CD4-positive, alpha-beta T cell treated with Interleukin-15 for 1 hour (primary cell): ENCODE measurements at places on chromosomes 5 and 9.

GRCh38 chr5:39459907-39460306 lies 35.1 kb upstream of the DAB2 start:
- no peak for DNase-seq

- DNase-seq, result no peak
Measured at GRCh38 chr9:24045150-24045549, 219.1 kb upstream of the ELAVL2 start.

GRCh38 chr9:1120500-1121165 lies 70.5 kb downstream of the DMRT2 start:
- DNase-seq, result no peak

DNA sequence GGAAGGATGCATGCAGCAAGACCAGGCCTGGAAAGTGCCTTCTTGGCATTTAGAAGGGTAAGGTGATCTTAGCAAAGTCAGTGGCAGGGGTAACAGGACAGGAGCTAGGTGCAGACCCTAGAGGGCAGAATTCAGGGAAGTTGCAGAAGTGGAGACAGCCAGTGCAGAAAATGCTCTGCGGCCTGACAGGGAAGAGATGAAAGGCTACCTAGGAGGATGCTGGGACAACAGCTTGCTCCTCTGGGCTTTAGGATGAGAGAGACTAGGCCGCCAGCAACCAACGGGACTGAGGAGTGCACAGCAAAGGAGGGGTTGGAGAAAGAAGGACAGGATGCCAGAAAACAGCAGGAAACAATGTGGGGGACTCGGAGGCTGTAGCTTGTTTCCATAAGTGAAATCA lies 219.9 kb downstream of the FSTL4 start:
- no peak for DNase-seq

DNA sequence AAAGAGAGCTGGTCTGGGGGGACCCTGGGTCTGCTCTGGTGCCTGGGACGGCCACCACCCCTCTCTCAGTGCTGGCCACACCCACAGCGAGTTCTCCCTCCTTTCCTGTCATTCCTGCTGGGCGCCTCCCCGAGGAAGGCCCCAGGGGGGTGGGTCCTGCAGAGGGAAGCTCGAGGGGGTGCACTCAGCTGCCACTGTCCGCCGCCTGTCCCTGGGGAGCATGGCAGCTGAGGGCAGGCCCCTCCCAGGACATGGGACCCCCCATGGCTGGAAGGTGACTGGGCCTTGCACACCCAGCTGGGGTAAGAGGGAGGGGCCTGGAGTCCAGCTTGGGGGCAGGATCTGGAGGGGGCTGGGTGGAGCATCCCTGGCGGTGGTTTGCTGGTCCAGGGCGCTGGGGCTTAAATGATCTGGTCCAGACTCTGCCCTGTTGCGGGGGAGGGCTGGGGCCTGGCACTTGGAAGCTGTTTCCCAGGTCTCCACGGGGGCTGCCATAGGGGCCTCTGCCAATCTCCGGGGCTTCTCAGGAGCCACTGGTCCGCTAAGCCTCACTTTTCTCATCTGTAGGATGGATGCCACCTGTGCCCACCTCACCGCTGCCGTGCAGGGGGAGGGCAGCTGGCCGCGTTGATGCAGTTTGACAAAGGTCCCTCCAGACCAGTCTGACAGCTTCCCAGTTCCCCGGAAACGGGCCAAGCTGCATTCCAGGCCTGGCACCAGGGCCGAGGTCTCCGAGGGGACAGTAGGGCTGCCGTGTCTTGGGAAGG lies 6.0 kb upstream of the SLC2A6 start:
- DNase-seq, result no peak

DNA sequence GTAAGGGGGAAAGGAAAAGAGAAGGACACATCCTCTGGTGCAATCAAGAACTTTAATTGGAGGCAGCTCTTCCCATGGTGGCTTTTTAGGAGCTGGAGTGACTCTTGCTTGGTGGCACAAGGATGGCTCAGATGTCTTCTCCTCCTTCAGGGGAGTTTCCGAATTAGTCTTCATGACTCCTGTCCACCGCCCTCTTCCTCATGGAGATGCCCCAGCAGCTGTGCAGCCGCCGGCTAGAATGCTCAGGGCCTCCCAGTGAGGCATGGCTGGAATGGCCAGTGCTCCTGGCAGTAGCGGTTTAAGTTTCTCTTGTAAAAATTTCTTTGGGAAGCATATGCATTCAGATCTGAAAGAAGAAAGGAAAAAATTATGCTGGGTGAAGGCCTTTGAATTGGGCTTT lies 8.8 kb upstream of the TEX53 start:
- no peak for DNase-seq

DNA sequence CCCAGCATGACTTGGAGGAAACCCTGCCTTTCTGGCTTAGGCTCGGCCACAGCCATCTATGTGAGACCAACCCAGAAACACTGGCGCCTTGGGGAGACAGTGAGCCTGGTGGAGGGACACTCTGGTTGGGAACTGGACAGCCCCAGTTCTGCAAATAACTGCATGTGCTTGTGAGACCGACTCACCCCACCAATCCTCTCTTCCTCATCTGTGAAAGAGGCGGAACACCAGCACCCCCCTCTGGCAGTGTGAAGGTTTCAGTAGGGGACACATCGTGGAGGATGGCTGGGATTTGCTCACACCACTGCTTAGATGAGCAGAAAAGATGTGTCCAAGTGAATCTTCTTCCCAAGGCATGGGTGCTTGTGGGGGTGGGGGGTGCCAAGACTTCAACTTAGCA lies 43.4 kb upstream of the N4BP3 start:
- DNase-seq, result peak; percentile 37

- DNase-seq, result no peak
Measured at GRCh38 chr5:139275536-139275935, 18.0 kb upstream of the MATR3 start.

DNA sequence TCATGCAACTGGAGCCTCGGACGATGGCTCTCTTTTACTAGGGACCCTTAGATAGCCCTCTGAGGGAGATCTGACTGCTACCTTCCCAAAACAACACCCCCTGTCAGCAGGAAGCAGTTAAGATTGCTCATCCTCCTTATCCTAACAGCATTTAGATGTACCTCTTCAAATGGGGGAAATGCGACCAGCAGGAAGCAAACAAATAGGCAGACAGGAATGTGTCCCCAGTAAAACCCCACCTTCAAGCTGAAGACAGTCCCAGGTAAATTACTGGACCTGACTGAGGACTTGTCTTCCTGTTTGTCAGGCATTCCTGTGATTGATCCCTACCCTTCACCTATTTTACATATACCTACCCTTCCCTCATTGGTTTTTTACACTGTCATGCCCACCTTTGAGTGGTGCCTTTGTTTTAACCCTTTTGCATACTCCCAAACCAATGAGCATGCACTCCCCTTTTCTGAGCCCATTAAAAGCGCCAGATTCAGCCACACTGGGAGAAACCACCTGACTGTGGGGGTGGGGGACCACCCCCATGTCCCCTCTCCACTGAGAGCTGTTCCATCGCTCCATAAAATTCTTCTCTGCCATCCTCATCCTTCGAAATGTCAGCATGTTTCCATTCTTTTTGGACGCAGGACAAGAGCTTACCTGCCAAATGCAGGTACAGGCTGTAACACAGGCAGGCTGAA lies 954.0 kb upstream of the CDH6 start:
- no peak for DNase-seq

DNA sequence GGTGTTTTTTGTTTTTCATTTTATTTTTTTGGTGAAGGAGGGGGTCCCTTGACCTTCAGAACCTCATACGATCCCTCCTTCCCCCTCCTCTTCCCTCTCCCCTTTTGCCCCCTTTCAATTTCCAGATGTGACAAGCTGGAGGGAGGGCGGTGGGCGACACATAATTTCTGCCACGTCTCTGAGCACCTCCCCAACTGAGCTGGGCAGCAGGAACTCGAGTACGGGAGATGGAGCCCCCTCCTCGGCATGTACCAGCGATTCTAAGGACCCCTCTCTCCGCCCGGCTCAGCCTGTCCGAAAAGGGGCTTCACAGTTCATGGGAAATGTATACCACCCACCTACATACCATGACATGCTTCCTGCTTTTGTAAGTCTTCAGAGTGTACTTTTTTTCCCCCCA lies 52.4 kb downstream of the PRRC2B start:
- DNase-seq, result no peak

GRCh38 chr5:94885931-94886330 lies 267.5 kb downstream of the SLF1 start:
- no peak for DNase-seq

GRCh38 chr5:54793468-54794134 lies 191.8 kb downstream of the ESM1 start:
- DNase-seq, result no peak

- no peak for DNase-seq
Measured at GRCh38 chr5:161086461-161086860, 234.4 kb upstream of the ATP10B start.

- no peak for DNase-seq
Measured at GRCh38 chr9:93024986-93025630, 33.4 kb upstream of the SUSD3 start.

- no peak for DNase-seq
Measured at GRCh38 chr5:149323621-149324205, 21.6 kb upstream of the GRPEL2 start.

GRCh38 chr5:134451936-134452505 lies 40.3 kb upstream of the CDKN2AIPNL start:
- no peak for DNase-seq

DNA sequence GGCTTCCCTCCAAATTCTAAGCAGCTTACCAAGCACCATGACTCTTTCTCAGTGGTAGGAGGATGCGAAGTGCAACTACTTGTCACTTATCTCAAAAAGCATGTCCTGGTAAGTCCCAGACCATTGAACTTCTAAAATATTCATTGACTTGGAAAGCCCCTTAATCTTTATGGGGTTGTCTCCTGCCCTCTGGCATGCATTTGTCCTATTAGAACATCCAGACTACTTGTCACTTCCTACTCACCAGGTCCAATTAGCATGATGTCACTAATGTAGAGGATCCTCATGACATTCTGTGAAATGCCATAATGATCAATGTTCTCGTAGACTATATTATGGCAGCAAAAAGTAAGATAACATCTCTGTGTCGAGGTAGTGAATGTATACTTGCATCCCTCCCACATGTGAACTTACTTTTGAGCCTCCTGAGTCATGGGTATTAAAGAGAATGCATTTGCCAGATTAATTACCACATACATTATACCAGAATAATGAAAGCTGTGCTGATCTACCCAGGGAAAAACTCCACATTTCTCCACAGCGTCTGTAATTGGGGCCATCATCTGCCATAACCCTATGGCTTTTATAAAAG lies 63.5 kb upstream of the RAD23B start:
- DNase-seq, result no peak

DNA sequence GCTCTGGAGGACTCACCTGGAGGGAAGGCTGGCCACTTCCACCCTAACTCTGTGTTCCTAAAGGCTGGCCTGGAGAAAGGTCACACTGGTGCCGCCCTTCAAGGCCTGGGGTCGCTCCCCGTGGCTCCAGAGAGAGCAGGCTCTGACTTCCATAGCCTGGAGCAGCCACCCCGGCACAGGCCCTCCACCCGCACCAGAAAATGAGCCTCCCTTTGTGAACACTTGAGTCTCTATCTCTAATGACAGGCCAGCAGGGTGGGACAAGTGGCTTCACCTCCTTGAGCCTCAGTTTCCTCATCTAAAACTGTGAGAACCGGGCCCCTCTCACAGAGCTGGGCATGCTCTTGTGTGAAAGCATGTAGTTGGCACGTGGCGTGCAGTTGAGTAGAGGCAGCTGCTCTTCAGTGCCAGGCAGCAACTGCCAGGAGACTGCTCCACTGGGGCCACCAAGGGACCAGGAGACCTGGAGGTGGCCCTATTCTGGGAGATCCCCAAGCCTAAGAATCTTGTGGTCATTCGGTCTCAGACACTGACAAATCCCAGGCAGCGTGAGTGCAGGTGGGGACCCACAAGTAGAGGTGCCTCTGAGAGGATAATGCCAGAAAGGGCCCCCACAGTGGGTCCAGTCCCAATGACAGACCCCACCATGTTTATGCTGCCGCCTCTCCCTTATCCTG lies 56.7 kb upstream of the GARNL3 start:
- DNase-seq, result no peak

DNA sequence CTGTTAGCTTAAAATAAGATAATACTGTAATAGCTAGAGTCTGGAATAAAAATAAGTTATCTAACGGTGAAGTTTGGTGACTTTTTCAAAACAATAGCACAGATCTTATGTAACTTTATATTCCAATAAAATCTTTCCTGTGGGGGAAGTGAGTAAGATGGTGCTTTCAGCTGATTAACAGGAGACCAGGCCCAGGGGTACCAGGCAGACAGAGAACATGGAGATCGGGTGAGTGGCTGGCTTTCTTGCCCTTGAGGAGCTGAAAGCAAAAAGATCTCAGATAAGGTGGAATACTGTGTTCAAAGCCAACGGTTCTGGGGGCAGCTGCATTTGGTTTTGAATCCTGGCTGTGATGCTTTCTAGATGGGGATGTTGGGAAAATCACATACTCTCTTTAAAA lies 61.3 kb downstream of the MAT2B start:
- DNase-seq, result no peak

DNA sequence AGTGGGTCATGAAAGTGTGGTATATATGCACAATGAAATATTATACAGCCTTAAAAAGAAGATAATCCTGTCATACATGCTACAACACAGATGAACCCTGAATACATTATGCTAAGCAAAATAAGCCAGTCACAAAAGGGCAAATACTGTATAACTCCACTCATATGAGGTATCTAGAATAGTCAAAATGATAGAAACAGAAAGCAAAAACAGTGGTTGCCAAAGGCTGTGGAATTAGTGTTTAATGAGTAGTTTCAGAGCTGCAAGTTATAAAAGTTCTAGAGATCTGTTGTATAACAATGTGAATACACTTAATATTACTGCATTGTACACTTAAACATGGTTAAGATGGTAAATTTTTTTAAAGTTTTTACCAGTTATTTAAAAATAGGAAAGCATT lies 135.0 kb downstream of the OXCT1 start:
- DNase-seq, result no peak

GRCh38 chr5:126365446-126366198 lies 57.6 kb upstream of the GRAMD2B start:
- no peak for DNase-seq

GRCh38 chr5:135266303-135266635 lies 132.8 kb downstream of the MACROH2A1 start:
- DNase-seq, result no peak

DNA sequence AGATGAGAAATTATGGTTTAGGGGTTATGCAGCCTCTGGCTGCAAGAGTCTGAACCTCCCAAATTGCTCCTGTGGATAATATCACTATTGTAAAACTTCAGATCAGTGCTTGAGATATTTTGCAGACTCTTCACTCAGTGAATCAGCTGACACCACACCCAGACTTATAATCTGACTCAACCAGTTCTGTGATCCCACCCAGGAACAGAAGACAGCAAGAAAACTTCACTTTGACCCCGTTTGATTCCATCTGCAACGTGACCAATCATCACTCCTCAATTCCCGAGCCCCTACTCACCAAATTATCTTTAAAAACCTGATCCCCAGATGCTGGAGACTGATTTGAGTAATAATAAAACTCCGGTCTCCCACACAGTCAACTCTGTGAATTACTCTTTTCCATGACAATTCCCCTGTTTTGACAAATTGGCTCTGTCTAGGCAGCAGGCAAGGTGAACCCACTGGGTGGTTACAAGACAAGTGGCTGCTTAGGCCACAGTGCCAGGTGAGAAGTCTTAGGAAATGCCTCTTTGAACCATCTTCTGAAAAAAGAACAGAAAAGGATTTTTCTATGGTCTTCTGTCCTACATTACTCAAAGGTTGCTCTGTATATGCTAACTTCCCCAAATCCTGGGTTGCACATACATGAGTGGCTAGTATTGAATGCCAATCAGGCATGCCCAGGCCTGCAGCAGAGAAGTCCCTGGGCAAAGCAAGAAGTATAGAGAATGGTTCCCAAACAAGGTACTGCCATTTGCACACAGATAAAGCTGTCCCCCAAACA lies 588.0 kb downstream of the PRELID2 start:
- DNase-seq, result no peak
